ENCODE measurements at places on chromosomes 13 and 19.

DNA sequence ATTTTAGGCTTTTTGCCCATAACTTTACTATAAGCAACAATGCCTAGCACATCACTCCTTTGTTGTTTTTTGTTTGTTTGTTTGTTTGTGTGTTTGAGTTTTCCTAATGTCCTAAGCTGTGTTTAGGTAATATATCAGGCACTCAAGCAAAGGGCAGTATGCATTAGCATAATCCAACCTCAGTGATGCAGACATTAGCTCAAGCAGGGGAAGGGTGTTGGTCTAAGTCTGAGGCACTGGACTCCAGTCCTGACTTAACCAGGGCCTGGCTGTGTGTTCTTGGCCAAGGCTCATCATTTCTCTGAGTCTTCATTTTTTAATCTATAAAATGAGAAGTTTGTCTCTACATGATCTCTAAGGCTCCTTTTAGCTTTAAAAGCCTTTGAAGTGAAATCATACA, 65.9 kb upstream of the RFC3 start:
- no peak for DNase-seq

GRCh38 chr13:30776661-30777060, 41.3 kb downstream of the ALOX5AP start:
- no peak for DNase-seq

DNA sequence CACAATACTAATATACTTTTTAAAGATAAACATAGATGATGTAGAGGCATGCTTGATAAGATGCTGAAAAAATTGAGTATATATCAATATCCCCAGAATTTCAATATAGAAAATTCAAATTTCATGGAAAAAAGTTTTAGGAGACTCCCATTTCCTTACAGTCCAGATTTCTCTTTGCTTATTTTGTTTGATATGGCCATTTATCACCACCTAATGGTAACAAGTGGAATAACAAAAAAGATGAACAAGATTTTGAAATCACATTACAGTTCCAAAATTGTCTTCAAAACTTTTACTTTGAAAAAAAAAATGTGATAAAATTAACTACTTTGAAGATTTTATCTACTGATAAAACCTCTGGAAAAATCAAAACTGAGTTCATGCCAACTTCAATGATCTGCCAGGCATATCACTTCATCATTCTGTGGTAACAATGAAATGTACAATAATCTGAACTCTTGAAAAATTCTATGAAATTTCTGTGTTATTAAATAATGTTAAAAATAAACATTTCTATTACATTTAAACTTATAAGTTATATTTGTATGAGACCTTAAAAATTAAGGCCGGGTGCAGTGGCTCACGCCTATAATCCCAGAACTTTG, 17.5 kb downstream of the MIPEP start:
- DNase-seq: no peak

DNA sequence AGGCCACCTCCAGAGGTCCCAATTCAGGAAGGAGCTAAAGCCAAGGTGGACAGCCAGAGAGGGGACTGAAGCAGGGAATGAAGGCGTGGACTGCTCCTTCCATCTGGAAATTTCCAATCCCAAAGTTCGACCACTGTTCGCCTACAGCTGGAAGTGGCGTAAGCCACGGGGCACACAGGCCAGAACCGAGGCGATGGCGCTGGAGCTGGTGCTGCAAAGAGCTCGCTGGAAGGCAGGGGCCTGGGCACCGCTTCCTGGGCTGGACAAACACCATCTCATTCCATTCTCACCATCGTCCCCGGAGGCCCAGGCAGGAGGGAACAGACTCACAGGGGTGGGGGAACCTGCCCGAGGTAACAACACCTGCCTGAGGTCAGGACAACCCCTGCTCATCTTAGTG, 4.2 kb downstream of the MAP2K2 start:
- DNase-seq: no peak

DNA sequence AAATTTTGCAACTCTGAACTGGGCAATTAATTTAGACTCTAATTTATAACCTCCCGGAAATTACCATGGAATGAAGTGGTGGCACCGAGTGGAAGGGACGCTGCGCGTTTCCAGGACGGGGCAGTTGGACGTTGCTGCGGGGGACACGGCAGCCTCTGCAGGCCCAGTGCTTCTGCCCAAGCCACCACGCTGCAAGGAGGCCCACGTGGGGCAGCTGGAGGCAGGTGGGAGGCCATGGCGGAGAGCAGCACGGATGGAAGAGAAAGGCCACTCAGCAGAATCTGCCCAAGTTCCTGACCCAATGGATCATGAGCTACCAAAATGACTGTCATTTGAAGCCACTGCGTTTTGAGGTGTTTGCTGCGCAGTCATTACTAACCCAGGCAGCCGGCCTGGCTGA, 11.2 kb upstream of the ADPRHL1 start:
- no peak for DNase-seq
